Stimulated activated CD8-positive, alpha-beta memory T cell treated with anti-CD3 and anti-CD28 coated beads, Interleukin-4, amount 100 ng/mL, for 24 hours (primary cell): ENCODE measurements at places on chromosomes 7 and 10.
A peak's percentile ranks its signal among the peaks of the same experiment; 100 is the strongest.

GRCh38 chr10:32577448-32577847, 131.5 kb downstream of the CCDC7 start:
- DNase-seq = no peak

GRCh38 chr7:98745722-98746318, 124.0 kb downstream of the TMEM130 start:
- DNase-seq = peak; percentile 64

DNA sequence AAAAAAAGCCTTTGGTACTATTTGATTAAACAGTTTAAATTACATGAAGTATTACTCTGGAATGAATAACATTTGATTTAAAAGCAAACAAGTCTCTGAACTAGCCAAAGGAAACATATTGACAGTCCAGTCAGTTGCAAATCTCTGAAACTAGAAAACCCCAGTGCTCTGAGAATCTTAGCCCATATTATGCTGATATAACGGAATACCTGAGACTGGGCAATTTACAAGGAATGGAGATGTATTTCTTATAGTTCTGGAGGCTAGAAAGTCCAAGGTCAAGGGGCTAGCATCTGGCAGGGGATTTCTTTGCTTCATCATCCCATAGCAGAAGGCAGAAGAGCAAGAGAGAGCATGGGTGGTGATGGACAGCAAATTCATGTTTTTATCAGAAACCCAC, 21.7 kb upstream of the FKBP9 start:
- no peak for DNase-seq

- peak; percentile 32 for DNase-seq
Observed at GRCh38 chr10:6423004-6423403, 157.1 kb downstream of the PRKCQ start.

- no peak for DNase-seq
Observed at GRCh38 chr7:27083646-27084045, 12.2 kb downstream of the HOXA1 start.

DNA sequence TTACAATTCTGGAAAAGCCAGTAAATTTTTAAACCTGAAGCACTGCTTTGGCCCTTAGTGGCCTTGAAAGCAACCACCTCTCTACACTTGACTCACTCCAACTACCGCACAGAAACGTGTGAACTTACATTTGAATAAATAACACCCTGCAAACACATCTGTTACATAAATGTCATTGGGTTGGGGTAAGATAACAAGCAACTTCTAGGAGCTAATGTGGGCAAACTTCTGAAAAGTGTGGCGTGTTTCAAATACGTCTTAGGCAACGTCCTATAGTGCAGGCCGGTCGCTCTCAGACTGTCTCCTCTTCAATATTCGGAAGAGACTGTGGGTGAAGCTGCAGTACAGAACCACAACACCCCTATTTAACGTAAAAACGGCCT, 474 bp downstream of the ORC5 start:
- DNase-seq = no peak
